Astrocyte of the cerebellum (primary cell): ENCODE measurements at places on chromosomes 13 and 19.

DNA sequence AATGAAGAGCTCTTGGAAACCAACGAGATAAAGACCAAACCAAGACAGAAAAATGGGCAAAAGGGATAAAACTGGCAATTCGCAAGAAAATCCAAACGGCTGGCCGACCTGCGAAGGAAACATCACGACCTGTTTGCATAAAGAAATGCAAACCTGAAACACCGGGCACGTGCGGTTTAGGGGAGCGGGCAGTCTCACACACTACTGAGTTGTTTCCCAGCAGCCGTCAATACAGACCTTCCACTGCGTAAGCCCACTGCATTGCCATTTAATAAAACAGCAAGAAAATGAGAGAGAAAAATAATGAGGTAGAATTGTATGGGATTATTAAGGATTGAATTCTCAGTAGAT, 642 bp upstream of the PEG3 start:
- no peak for DNase-seq

- no peak for DNase-seq
These were observed 1.0 kb upstream of the CHAMP1 start for GRCh38 chr13:114313061-114313860.

GRCh38 chr13:105543742-105544141, 991.7 kb downstream of the EFNB2 start:
- no peak for DNase-seq

DNA sequence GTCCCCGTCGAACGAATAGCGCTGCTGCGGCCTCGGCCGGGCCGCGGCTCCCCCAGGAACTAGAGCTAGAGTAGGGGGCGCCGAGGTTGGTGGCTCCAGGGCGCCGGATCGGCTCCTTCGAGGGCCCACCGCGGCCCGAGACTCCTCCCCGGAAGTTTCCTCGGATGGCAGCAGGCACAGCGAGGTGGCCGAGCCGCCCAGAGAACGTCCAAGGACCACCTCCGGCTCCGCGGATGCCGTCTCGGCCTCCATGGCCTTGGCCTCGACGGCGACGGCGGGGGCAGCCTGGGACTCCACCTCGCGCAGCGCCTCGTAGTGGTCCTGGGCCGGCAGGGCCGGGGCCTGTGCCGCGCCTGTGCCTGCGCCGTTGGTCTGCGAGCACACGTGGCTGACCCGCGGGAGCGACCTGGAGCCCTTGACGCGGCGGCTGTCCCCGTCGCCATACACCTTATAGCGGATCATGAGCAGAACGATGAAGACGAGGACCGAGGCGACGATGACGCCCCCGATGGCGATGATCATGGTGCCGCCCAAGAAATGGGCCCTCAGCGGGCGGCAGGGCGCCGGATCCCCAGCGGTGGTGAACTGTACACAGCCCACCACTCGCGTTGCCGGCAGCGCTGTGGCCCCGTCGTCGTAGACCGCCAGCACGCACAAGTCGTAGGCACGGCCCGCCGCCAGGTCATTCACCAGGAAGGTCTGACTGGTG, 11.8 kb downstream of the IFNL1 start:
- no peak for DNase-seq

- DNase-seq: no peak
These were observed 30.8 kb downstream of the PIN1 start for GRCh38 chr19:9865732-9866501.

GRCh38 chr13:20217168-20217567, 15.0 kb downstream of the GJB6 start:
- no peak for DNase-seq

GRCh38 chr13:49951754-49952535, 15.8 kb upstream of the SPRYD7 start:
- DNase-seq: no peak

GRCh38 chr19:7969555-7969939, 26.1 kb upstream of the TIMM44 start:
- DNase-seq: no peak

- no peak for DNase-seq
These were observed 23.0 kb downstream of the GTF2F2 start for GRCh38 chr13:45143346-45143751.

GRCh38 chr13:79998381-79998880, 342.5 kb downstream of the SPRY2 start:
- no peak for DNase-seq

DNA sequence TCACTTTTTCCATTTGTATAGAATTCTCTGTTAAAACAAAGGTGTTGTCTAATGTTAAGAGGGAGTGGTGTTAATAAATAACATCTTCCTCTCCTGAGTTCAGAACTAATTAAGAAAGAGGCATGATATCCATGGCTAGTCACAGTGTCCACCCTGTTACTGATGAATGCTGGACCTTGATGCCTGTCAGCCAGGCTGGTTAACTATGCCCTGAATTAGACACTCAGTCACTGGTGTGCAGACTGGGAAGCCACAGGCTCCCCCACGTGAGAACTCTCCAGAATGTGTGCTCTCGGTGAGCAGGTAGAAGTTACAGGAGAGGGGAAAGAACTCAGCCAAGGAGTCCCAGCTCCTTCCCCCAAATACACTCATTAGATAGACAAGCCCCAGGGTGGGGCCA, 56.1 kb upstream of the RNF113B start:
- DNase-seq: no peak

DNA sequence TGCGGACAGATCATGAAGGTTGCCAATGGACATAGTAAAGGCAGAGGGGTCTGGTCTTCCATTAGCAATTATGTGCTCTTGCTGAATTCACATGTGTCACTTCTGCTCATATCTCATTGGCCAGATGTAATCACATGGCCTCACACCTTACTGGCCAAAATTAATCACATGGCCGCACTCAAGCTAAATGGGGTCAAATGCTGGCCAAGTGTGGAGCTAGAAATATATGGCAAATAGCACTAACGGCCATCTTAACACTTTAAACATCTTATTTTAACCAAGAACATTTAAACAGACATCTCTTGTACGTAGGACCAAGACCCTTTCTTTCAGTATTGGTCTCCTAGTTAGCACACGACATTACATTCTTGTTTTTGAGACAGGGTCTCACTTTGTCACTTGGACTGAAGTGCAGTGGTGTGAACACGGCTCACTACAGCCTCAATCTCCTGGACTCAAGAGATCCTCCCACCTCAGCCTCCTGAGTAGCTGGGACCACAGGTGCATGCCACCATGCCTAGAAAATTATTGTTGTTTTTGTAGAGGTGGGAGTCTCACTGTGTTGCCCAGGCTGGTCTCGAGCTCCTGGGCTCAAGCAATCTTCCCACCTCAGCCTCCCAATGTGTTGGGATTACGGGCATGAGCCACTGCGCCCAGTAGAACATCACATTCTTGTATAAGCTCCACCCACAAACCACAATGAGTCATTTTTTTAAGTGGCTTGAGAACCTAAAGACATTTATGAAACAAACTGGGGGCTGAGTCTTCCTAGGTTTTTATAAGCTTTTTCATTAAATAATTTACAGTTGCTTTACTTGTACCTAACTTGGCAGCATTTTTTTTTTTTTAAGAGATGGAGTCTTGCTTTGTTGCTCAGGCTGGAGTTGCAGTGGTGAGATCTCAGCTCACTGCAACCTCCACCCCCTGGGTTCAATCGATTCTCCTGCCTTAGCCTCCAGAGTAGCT, 2.9 kb upstream of the PTOV1 start:
- DNase-seq: peak; percentile 81
